ENCODE measurements at places on chromosomes 1 and 21.

DNA sequence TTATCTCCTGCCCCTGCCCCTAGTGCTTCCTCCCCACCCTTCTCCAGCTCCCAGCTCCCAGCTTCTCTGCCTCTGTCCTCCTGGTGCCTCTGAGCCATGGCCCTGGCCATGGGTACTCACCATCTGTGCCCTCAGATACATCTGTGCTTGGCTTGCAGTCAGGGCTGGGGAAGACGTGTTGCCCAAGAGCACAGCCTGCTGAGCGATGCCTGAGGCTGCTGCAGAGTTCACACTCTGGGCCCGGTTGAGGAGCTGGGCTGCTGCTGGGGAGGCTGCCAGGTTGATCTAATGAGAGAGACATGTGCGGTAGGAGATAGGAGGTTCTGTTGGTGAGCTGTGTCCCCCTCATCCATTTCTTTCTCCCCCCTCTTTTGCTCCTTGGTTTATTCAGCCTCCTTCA lies 49.4 kb upstream of the A3GALT2 start:
- no peak for DNase-seq

DNA sequence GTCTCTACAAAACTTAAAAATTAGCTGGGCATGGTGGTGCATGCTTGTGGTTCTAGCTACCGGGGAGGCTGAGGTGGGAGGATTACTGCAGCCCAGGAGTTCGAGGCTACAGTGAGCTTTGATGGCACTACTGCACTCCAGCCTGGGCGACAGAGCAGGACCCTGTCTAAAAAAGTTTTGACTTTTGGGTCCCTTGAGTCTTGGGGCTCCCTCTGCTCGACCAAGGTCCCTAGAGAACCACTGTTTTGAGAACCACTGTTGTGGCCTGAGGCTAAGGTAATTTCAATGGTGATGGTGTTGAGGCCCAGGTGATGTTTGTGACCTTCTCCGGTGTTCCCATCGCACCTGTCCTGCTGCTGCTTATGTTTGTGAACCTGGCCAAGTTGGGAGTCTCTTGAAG lies 3.1 kb upstream of the CAMTA1 start:
- DNase-seq, result no peak

GRCh38 chr1:244955661-244956060 lies 91.3 kb upstream of the HNRNPU start:
- no peak for DNase-seq

GRCh38 chr1:53015508-53015860 lies 46.5 kb upstream of the PODN start:
- DNase-seq, result no peak

- DNase-seq, result no peak
These were observed 49.6 kb upstream of the KCTD3 start for GRCh38 chr1:215517441-215517891.
